Stimulated activated CD4-positive, alpha-beta T cell treated with anti-CD3 and anti-CD28 coated beads, TNF-alpha, amount 100 ng/mL, for 4 hours (primary cell): ENCODE measurements at places on chromosomes 1 and 21.

DNA sequence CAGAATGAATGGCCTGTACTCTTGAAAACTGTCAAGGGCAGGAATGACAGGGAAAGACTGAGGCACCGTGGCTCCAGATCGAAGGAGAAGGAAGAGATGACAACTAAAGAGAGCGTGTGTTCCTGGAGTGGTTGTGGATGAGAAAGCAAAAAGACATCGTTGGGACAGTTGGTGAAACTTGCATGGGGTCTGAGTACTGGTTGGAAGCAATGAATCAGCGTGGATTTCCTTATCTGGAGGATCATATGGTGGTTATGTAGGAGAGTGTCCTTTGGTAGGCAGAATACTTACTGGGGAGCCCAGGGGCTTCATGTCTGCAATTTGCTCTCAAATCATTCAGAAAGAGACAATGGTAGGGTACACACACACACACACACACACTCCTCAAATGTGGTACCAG, 13.9 kb downstream of the LEMD1 start:
- no peak for DNase-seq

DNA sequence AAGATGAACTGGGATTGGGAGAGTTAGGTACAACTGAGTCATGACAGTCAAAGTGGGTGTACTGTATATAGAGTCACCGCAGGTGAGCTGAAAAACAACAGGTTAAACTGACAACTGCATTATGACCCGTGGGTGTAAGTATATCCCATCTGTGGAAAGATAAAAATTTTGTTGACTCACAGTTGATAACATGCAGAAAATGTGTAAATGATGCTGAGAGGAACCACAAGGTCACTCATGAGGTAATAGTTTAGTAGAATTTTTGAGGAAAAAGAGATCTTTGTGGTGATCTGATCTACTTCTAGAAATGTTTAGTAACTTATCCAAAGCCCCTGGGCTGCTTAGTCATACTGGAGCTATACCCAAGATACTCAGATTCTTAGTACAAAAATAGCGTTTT, 838 bp downstream of the OR2C3 start:
- no peak for DNase-seq

DNA sequence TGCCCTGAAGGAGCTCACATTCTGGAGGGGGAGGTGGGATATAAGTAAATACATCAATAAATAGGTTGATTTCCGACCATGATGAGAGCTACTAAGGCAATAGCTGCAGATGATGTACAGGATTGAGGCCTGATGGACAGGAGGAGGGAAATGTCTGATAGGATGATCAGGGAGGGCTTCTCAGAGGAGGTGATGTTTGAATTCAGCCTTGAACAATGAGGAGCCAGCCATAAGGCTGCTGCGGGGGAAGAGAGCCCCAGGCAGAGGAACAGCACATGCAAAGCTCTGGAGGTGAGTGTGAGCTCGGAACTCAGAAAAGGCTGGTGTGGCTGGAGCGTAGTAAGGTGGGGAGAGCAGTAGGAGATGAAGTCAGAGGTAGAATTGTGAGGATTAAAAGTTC, 411.7 kb downstream of the PTPRU start:
- no peak for DNase-seq

DNA sequence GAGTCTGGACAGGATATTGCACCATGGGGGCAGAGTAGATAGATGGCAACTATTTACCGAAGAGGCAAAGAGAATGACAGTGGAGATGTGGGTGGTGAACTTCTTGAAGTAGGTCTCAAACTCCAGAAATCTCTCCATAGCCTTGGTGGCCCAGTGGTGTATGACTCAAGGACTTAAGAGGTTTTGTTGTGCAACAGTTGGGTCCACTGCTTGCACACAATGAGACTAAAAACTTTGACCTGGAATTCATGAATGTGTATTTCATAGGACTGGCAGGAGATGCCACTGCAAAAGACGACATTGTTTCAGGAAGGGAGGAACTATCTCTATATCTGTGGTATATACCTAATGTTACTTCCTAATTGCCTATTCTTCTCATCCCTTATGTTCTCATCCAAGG, 75.9 kb downstream of the ZSCAN20 start:
- no peak for DNase-seq

GRCh38 chr1:85386068-85386722, 78.8 kb downstream of the DDAH1 start:
- DNase-seq, result no peak

DNA sequence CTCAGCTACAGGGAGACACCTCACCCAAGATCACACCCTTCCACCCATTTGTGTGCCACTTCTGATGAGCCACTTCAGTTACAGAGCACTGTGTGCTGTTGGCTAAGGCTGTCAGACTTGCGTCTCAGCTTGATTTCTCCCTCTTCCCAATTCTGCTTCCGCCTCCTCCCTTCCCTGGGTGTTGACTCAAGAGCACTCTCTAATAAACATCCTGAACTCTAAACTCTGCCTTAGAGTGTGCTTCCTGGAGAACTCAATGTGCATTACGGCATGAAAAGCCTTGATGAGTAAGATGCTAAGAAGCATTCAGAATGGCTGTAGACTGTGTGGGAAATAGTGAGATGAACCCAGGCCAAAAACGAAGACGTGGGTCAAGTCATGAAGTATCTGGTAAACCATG, 54.9 kb upstream of the S1PR1 start:
- DNase-seq, result no peak

- no peak for DNase-seq
Measured at GRCh38 chr1:232291261-232291660, 338.7 kb downstream of the SIPA1L2 start.

- no peak for DNase-seq
Measured at GRCh38 chr1:107135463-107135862, 5.4 kb upstream of the NTNG1 start.

DNA sequence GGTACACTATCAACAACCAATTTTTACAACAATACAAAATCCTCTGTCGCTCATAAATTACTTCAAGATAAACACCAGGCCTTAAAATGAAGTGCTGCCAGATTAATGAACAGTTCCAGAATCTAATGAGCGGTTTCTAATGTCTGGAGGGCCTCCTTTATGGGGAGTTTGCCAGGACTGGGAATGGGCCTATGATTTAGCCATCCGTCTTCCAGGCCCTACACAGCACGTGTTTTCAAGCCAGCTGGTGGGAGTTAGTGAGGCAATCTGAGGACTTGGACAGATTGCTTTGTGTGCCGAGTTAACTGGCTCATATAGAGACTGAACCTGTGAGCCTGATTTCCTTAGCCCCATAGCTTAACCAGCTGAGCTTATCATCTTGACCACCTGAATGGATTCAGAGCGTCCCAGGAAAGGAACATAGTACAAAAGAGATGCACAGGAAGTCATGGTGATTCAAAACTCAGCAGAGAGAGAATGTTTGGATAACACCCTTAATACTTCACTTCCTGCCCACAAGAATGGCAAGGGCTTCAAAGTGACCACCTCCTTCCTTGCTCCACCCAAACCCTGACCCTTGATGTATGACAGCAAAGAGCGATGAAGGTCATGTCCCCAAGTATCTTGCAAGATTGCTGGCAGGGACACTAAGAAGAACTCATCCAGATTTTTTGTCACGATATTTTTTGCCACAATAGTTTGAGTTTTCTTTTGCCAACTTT, 143.5 kb downstream of the SLC30A10 start:
- DNase-seq, result no peak

DNA sequence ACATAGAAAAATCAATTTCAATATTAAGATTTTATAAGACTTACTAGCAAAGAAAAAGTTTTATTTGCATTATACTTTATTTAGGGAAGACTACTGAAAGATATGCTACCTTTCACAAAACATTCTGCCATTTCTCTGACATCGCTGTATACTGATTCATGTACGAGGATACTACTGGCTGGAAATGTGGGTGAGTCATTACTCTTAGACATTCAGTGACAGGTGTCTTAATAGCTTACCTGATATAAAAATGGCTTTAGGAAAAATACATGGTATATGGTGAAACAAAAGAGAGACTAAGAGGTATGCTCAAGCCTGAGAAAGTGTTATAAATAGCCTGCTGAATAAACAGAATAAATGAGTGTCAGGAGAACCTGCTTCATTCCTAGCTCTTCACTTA, 73.0 kb upstream of the EXO1 start:
- DNase-seq, result no peak

GRCh38 chr1:22500471-22500870, 48.8 kb downstream of the ZBTB40 start:
- no peak for DNase-seq
